ENCODE measurements at places on chromosomes 3 and 15. TPM values are rescaled to one million over a fixed set of nuclear protein-coding genes. Genes with fewer than 3 reads are reported as not detected.

DNA sequence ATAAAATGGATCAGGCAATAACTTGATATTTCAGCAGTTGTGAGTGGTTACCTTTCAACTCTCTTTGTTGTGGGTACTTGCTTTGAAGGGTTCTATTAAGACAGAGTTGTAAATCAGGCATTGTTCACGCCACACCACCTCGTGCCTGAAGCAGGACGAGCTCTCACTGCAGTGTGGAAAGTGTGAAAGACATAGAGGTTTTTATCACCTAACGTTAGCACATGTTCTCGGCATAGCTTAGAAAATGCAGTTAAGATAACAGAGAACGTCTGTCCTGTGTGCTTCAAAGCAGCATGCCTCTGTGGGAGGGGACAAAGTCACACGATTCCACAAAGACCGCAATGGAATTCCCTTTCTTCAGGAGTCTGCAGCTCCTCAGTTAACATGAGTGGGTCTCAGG is 7.8 kb downstream of the ADAMTS17 start:
- no peak overlapping the region for H3K27ac ChIP-seq
- peaks cover 22% of the 10 kb centered on the region for H3K4me1 ChIP-seq
- H3K27me3 ChIP-seq: peaks cover 5% of the 10 kb centered on the region
- H3K36me3 ChIP-seq: no peaks in the 10 kb centered on the region
- DNase-seq: no peak
- H3K4me3 ChIP-seq: no peak overlapping the region

GRCh38 chr15:90489514-90489913 is 40.2 kb upstream of the CRTC3 start:
- peaks cover 8% of the 10 kb centered on the region for H3K4me1 ChIP-seq
- no peak for DNase-seq
- no peak overlapping the region for H3K4me3 ChIP-seq

GRCh38 chr15:90619468-90619867 is 89.7 kb downstream of the CRTC3 start:
- H3K27ac ChIP-seq: peak overlapping the region; percentile 84
- H3K4me1 ChIP-seq: peaks cover 37% of the 10 kb centered on the region
- H3K4me3 ChIP-seq: peak overlapping the region; percentile 33
- H3K27me3 ChIP-seq: no peaks in the 10 kb centered on the region

GRCh38 chr3:106719077-106719476 is 658.2 kb upstream of the CCDC54 start:
- peaks cover 1% of the 10 kb centered on the region for H3K27me3 ChIP-seq
- no peaks in the 10 kb centered on the region for H3K4me1 ChIP-seq
- no peak overlapping the region for H3K4me3 ChIP-seq
- no peak for DNase-seq
- no peak overlapping the region for H3K27ac ChIP-seq
- H3K36me3 ChIP-seq: no peaks in the 10 kb centered on the region

DNA sequence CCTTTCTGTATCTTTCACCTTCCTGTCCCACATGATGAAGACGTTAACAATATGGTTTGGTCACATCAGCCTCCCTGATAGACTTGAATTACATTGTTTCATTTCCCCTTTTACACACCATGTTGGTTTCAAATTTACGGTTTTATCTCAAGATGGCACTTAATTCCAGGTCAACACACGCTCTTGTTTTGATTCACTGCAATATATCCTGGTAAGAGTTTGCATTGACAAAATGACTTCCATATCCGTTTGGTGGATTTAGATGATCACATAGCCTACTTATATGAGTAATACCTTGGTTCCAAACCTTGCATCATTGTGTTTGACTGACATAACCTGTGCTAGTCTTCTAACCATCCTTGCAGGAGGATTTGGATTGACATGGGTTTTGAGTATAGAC is 499.4 kb downstream of the ROBO1 start:
- H3K36me3 ChIP-seq: no peaks in the 10 kb centered on the region
- no peak for DNase-seq
- H3K4me1 ChIP-seq: no peaks in the 10 kb centered on the region
- H3K27me3 ChIP-seq: no peaks in the 10 kb centered on the region
- H3K27ac ChIP-seq: no peak overlapping the region
- H3K4me3 ChIP-seq: no peak overlapping the region

CELF6 gene
- total RNA-seq: 0.58 TPM

- no peaks in the 10 kb centered on the region for H3K4me1 ChIP-seq
- no peak for DNase-seq
- H3K36me3 ChIP-seq: no peaks in the 10 kb centered on the region
Measured at GRCh38 chr3:13708871-13709595, 160.1 kb downstream of the FBLN2 start.

RTP4 gene
- total RNA-seq: 23.2 TPM

GRCh38 chr3:134309987-134310700 is 59.5 kb upstream of the RYK start:
- H3K27ac ChIP-seq: no peak overlapping the region
- peaks cover 2% of the 10 kb centered on the region for H3K4me1 ChIP-seq

- H3K36me3 ChIP-seq: no peaks in the 10 kb centered on the region
- DNase-seq: no peak
- H3K27me3 ChIP-seq: no peaks in the 10 kb centered on the region
- H3K4me3 ChIP-seq: no peak overlapping the region
- no peak overlapping the region for H3K27ac ChIP-seq
Measured at GRCh38 chr3:140758791-140759444, 81.1 kb downstream of the TRIM42 start.

- peaks cover 61% of the 10 kb centered on the region for H3K27me3 ChIP-seq
- H3K27ac ChIP-seq: peak overlapping the region; percentile 35
- H3K36me3 ChIP-seq: peaks cover 13% of the 10 kb centered on the region
- peak; percentile 78 for DNase-seq
- peak overlapping the region; percentile 74 for H3K4me3 ChIP-seq
Measured at GRCh38 chr15:96356494-96357455, 26.3 kb downstream of the NR2F2 start.

DNA sequence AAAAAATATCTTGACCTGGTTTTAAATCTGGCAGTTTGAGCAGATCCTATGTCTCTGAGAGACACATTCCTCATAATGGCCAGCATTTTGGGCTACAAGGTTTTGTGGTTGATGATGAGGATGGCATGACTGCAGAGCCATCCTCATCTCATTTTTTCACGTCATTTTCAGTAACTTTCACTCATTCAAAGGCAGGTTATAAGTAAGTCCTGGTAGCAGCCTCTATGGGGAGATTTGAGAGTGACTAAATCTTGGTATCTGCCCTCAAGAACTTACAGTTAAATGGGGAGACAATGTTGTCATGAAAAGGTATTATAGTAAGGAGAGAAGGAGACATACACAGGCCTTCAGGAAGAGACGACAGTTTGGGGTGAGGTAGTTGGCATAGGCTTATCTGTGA is 14.5 kb downstream of the TIGIT start:
- no peak for DNase-seq
- peaks cover 48% of the 10 kb centered on the region for H3K4me1 ChIP-seq
- H3K4me3 ChIP-seq: peak overlapping the region; percentile 42
- H3K27ac ChIP-seq: peak overlapping the region; percentile 90
- peaks cover 48% of the 10 kb centered on the region for H3K36me3 ChIP-seq

DNA sequence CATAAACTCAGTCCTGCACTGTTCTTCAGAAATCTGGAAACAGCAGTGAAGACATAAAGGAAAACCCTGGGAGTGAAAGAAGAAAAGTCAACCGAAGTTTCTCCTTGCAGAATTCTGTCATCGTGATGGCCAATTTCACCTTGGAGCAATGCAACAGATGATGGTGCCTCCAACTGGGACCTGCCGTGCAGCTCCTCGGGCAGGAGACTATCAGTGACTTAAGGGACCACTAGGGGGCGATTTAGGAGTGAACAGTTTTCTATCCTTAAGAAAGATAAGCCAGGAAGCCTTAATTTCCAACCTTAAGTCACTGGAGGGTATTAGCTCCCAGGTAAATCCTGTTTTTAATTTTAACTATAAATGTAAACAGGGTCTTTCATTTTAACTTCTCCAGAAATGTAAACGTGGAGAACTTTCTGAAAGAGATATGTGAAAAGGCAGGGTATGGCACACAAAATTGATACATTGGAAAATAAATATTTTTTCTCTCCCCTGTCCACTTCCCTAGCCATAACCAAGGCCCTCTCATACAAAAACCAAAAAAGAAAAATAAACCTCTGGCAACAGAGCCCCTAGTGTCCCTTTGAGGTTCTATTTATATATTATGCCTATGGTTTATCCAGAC is 116.3 kb downstream of the PDZRN3 start:
- H3K27ac ChIP-seq: no peak overlapping the region
- H3K4me1 ChIP-seq: no peaks in the 10 kb centered on the region
- DNase-seq: no peak
- no peak overlapping the region for H3K4me3 ChIP-seq
- no peaks in the 10 kb centered on the region for H3K36me3 ChIP-seq

- H3K27me3 ChIP-seq: peaks cover 30% of the 10 kb centered on the region
- DNase-seq: no peak
- H3K4me1 ChIP-seq: no peaks in the 10 kb centered on the region
Measured at GRCh38 chr15:89707577-89707976, 17.0 kb downstream of the WDR93 start.

DNA sequence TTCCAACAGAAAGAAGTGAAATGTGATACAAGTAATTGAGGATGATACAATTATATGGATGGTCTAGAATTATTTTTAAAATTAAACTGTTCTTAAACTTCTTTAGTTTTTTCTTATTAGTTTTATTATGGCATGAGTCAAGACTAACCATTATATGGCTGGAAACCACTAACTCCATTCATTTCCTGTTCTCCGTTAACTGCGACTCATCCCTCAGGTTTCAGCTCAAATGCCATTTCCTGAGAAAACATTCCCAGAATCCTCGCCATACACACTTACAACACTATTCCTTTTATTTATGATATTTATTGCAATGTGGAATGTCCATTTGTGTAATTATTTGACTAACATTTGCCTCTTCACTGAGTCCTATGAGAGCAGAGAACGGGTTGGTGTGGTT is 394.1 kb downstream of the SOX2 start:
- DNase-seq: no peak
- H3K36me3 ChIP-seq: no peaks in the 10 kb centered on the region
- H3K27me3 ChIP-seq: no peaks in the 10 kb centered on the region

- DNase-seq: no peak
- H3K4me3 ChIP-seq: no peak overlapping the region
- H3K36me3 ChIP-seq: no peaks in the 10 kb centered on the region
- no peak overlapping the region for H3K27ac ChIP-seq
- H3K4me1 ChIP-seq: peaks cover 28% of the 10 kb centered on the region
Measured at GRCh38 chr15:41984622-41985021, 12.3 kb upstream of the EHD4 start.

GPR15 gene
- total RNA-seq: 111 TPM

DNA sequence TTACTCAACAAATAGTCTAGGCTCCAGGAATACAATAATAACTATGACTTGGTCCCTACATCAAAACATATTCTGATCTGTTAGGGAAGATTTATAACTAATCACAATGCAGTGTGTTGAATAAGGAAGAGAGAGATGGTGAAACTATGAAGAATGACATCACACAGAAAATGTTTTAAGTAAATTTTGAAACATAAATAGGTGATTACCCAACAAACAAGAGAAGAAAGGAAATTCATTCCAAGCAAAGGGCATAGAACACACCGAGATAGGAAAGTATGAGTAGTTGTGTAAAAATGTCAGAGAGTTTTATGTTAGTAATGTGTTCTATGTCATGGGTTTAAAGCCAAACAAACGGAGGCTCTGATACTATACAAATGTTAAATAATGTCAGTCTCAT is 13.4 kb downstream of the SEC62 start:
- peaks cover 3% of the 10 kb centered on the region for H3K4me1 ChIP-seq
- no peak overlapping the region for H3K27ac ChIP-seq
- peaks cover 60% of the 10 kb centered on the region for H3K36me3 ChIP-seq
- no peak for DNase-seq
- no peaks in the 10 kb centered on the region for H3K27me3 ChIP-seq

DNA sequence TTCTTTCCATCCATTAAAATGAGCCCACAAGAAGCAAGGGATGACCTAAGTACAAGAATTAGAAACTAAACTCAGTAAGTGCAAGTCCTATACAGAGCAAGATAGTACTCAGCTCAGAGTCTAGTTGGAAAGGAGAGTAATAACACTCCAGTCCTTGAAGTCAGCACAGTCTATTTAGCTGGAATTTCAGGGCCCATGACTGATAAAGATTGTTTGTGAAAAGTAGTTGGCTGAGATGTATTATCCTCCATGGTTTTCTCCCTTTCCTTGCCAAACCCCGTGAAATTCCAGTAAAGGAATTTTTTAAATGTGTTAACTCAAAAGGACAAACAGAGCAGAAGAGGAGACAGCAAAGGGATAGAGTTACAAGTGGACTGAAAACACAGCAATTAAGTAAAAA is 127.2 kb upstream of the STT3B start:
- no peak overlapping the region for H3K4me3 ChIP-seq
- H3K27me3 ChIP-seq: no peaks in the 10 kb centered on the region
- H3K36me3 ChIP-seq: peaks cover 7% of the 10 kb centered on the region
- DNase-seq: no peak
- no peak overlapping the region for H3K27ac ChIP-seq

STRIT1 gene
- total RNA-seq: not detected

ACAD11 gene
- total RNA-seq: 9.0 TPM

GRCh38 chr15:57235186-57235585 is 141.1 kb upstream of the CGNL1 start:
- H3K27me3 ChIP-seq: no peaks in the 10 kb centered on the region
- peaks cover 22% of the 10 kb centered on the region for H3K36me3 ChIP-seq

GRCh38 chr3:126102011-126102410 is 18.1 kb upstream of the SLC41A3 start:
- H3K4me1 ChIP-seq: no peaks in the 10 kb centered on the region
- H3K4me3 ChIP-seq: no peak overlapping the region
- no peak for DNase-seq
- no peaks in the 10 kb centered on the region for H3K27me3 ChIP-seq
- no peak overlapping the region for H3K27ac ChIP-seq

MUC20 gene
- 2.8 TPM for total RNA-seq

PP2D1 gene
- total RNA-seq: not detected

- H3K4me3 ChIP-seq: no peak overlapping the region
- no peak for DNase-seq
- H3K36me3 ChIP-seq: peaks cover 47% of the 10 kb centered on the region
Measured at GRCh38 chr3:67578416-67578815, 76.0 kb downstream of the SUCLG2 start.

- DNase-seq: no peak
- no peak overlapping the region for H3K4me3 ChIP-seq
- H3K27me3 ChIP-seq: no peaks in the 10 kb centered on the region
- peaks cover 38% of the 10 kb centered on the region for H3K4me1 ChIP-seq
- no peak overlapping the region for H3K27ac ChIP-seq
Measured at GRCh38 chr3:125353659-125354058, 21.5 kb downstream of the ZNF148 start.

GRCh38 chr3:112365035-112365434 is 32.1 kb downstream of the CD200 start:
- no peak overlapping the region for H3K27ac ChIP-seq
- H3K27me3 ChIP-seq: no peaks in the 10 kb centered on the region
- no peak for DNase-seq
- peaks cover 22% of the 10 kb centered on the region for H3K4me1 ChIP-seq

- H3K4me3 ChIP-seq: no peak overlapping the region
- peaks cover 17% of the 10 kb centered on the region for H3K4me1 ChIP-seq
- DNase-seq: no peak
- no peaks in the 10 kb centered on the region for H3K27me3 ChIP-seq
Measured at GRCh38 chr3:33644582-33644981, 73.5 kb downstream of the CLASP2 start.
